ENCODE measurements at places on chromosomes 7 and 10.

DNA sequence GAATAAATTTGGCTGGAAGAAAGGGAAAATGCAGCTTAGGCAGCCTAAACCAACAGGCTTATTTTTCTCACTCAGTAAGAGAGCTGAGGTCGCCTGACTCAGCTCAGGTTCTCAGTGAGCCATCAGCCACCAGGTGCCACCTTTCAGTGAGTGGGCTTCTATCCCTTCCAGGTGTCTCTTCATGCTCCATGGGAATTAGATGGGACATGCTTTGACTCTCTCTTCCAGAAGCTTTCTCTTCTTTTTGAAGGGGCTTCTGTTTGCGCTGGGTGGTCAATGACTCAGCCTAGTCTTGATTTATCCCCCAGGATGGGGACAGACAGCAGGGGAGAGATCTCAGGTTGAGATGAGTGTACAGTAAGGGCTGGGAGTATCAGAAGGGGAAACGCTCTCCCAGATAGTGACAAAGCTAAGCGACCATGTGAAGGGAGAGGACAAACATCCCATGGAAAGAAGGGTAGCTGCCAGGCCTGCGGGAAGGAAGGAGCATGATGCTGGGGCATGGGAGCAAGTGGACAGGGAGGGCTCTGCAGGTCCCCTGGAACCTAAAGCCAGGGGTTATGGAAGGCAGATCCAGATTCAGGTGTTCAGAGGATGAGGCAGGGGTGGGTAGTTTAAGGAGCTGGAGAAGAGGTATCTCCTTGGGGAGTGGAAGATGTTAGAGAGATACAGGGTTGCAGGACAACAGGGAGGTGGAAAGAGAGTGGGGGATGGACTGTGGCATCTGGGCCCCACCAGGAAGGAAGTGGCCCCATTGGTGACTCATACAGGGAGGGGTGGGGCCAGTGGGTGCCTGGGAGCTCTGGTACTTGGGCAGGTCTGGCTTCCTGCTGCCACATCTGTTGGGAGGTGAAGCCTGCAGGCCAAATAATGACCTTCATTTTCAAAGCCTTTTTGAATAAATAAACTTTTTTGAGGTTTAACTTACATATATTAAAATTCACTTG, 32.5 kb downstream of the OGDH start:
- no peak for DNase-seq

GRCh38 chr10:24872049-24872789, 80.2 kb downstream of the PRTFDC1 start:
- no peak for DNase-seq

- no peak for DNase-seq
Measured at GRCh38 chr7:108415821-108416536, 40.3 kb downstream of the NRCAM start.

DNA sequence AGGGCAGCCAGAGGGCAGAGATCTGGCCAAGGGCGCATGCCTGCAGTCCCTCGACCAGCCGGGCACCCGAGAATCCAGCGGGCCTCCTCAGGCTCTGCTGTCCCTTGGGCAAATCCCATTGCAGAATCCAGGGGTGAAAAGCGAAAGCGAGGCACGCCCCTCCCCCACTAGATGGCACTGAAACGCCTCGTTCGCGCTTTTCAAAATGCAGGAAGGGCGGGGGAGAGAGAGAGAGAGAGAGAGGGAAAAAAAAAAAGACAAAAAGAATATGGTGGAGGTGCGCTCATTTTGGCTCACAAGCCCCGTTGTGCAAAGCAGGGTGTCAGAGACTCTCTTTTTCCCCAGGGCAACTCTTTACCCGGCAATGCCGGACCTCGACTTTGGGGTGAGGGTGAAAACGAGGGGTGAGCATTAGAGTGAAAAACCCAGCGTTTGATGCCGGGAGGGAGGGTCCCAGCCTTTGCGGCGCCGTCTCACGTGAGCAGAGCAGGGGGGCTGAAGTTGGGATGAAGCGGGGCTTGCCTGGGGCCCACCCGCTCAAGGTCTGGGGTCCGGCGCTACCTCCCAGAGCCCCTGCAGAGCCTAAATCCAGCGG, 2.5 kb upstream of the TMEM178B start:
- DNase-seq, result peak; percentile 86

GRCh38 chr10:6885284-6885683, 305.2 kb upstream of the PRKCQ start:
- DNase-seq, result no peak

GRCh38 chr7:148863324-148863723, 20.8 kb downstream of the EZH2 start:
- DNase-seq, result no peak

GRCh38 chr10:87000491-87000890, 19.6 kb upstream of the FAM25A start:
- no peak for DNase-seq

DNA sequence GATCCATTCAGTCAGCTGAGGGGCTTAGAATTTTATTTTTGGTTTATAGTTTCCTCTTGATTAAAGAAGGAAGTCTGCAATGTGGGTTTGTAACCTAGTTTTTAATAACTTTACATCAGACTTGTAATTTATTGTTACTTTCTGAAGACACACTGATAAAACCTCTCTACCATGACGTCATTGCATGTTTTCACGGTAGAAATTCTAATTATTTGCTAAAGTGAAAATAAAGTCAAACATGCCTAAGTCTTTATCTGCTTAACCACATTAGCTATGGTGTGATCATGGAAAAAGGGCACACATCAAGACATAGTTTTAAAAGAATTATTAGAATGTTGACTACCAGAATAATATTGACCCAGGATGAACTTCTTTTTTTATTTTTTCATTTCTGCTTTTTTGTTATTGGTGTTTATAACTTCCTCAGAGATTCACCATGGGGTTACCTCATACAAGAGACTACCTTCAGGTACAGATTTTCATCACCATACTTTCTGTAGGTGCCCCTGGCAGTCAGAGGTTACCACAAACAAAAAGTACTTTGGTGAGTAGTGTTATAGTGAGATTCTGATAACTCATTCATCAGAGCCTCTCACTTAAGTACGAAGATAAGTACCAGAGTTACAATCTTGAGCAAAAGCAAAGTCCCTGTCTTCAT, 7.0 kb upstream of the PANK1 start:
- DNase-seq, result no peak

- no peak for DNase-seq
Measured at GRCh38 chr7:35735396-35735795, 40.5 kb upstream of the HERPUD2 start.

DNA sequence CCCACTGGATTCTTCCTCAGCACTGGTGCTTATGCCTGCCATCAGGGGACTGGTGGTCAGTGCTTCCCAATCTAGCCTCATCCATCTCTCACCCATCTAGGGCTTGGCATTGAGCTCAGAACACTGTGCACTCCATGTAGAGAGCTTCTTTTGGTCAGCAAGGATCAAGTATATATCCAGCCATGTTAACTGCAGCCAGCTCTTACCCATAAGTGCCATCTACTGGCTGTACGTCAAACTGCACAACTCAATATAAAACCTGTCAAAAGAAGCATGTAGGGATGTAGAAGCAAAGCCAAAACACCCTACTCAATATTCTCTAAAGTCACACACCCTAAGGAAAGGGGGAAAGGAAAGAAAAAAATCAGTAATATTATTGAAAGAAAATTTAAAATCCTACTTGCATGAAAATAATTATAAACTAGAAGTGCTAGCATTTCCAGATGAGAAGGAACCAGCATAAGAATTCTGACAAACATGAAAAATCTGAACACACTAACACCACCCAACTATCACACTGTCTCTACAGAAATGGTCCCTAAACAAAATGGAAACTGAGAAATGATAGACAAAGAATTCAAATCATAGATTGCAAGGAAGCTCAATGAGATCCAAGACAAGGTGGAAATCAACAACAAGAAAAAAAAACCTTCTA, 531.1 kb upstream of the STEAP1 start:
- peak; percentile 12 for DNase-seq

GRCh38 chr7:82506702-82507101, 63.1 kb upstream of the CACNA2D1 start:
- no peak for DNase-seq

GRCh38 chr10:126216632-126216961, 171.7 kb downstream of the ADAM12 start:
- no peak for DNase-seq

DNA sequence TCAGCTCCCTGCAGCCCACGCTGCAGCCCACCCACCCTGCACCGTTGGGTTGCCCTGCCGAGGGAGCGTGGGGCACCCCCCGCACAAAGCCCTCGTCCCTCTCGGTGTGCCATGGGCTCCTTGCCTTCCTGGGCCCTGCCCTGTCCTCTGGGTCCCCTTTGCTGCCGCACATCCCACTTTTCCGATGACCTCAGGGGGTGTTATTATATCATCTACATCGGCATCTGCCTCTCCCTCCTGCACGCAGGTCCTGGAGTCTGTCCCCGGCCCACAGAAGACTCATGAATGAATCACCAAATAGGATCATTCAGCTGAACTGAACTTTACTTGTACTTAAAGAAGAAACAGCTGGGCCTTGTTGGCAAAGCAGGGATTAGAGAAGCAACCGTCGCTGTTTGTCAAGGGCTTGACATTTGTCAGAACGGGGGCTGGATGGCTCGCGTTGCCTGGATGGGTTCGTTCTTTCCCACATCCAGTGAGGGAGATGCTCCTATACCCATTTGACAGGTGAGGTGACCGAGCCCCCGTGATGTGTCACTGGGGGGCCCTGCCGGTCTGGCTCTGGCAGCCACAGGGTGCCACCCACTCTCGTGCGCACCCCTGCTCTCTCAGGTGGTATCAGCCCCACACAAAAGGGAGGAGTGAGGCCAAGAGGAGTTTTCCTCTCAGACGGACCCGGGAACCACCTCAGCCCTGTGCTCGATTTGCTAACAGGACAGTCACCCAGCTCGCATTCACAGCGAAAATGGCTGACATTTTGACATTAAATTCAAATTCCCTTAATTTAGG, 58.6 kb upstream of the EBF3 start:
- no peak for DNase-seq

- DNase-seq, result no peak
Measured at GRCh38 chr7:12062062-12062461, 149.0 kb upstream of the TMEM106B start.

DNA sequence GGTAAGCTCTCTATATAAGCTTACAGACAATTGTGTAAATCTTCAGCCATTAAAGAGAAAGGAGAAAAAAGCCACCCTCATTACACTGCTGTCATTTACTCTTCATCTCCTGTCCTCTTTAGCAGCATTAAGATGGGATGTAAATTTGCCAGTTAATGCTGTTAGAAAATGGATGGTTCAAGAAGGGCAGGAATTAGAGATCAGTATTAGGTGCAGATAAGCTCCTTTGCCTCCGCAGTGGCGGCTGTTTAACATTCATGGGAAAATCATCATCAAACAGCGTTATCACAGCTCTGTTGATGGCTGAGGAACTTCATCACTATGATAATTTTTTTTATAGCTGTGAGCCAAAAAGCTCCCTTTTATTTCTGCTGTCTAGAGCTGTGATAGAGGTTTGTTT, 61.8 kb upstream of the FAM204A start:
- DNase-seq, result no peak

GRCh38 chr10:42552188-42553063, 85.9 kb downstream of the ZNF33B start:
- DNase-seq, result peak; percentile 90

GRCh38 chr10:133194151-133194550, 34.1 kb downstream of the KNDC1 start:
- DNase-seq, result no peak

DNA sequence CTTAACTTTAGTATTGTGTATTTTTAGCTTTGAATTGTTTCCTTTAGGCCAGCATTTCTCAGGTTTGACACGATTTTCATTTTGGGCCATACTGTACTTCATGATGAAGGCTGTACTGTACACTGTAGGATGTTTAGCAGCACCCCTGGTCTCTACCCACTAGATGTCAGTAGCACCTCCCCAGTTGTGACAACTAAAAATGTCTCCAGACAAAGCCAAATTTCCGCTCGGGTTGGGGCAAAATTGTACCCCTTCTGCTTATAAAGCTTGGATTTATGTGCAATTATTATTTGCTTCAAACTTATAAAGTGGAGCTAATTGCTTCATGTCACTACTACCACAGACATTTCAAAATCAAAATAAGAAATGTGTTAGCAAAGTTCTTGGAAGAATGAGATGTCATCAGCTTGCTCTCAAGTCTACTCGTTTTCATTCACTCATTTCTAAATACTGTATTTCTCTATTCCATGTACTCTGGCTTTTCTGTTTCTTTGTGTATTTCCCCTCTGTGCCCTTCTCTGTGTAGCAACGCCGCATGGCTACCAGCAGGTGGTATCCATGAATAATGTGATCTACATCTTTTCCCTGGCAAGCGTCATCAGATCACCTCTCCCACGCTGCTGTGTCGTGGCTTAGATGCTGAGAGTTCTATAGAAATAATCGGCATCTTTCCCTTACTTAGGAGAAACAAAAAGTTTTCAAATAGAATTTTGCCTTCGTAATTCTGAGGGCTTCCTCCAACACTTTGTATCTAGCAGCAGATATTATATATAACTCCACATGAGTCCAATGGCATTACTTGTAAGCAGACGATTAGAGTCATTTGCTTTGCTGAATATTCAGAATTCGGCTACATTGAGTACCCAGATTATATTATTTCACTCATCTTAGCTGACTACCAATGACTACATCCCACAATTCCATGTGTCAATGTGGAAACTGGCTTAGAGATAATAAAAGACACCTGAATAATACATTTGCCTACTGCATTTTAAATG, 47.8 kb upstream of the CALCR start:
- DNase-seq, result no peak

GRCh38 chr7:37770838-37771237, 77.6 kb upstream of the NME8 start:
- no peak for DNase-seq

GRCh38 chr10:112145263-112145662, 38.3 kb downstream of the GPAM start:
- DNase-seq, result no peak

DNA sequence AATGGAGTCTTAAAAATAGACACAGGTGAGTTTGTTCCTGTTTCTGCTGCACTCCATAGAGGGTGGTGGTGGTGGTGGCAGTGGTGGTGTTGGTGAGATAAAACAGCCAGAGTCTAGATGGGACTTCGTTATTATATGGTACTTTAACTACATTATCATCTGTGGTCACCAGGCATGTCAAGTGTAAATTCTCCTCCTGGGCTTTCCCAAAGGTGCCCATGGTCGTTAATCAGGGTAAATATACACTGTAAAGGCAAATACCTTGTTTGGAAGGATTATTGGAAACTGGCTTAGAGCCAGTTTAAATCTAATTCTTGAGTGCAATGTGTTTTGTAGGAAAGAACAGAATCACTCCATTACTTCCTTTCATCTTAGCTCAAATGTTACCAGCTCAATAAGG, 21.5 kb upstream of the COMMD3 start:
- no peak for DNase-seq

- DNase-seq, result no peak
Measured at GRCh38 chr7:35707422-35707821, 12.5 kb upstream of the HERPUD2 start.

- no peak for DNase-seq
Measured at GRCh38 chr10:86967481-86967941, 771 bp upstream of the ADIRF start.
